ENCODE measurements at places on chromosomes 6 and 20. TPM values are rescaled to one million over a fixed set of nuclear protein-coding genes. Genes with fewer than 3 reads are reported as not detected.
A peak's percentile ranks its signal among the peaks of the same experiment; 100 is the strongest.

The ZC3H12D gene
- total RNA-seq: 39.0 TPM

DNA sequence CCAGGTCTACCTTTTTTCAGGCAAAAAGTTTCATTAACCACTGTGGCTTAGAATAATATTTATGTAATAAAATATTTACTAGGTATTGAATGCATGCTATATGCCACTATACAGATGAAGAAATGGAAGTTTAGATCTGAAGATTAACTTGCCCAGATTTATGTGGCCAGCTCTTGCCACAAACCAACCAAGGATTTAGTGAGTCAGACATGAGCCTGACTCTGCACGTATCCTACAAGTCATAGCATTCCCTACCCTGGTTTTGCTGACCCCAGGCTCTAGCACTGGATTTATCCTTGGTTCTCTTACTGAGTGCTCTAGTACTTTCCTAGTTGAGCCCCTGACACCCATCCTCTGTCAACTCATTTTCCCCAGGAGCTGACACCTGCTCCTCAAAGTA is 75.4 kb downstream of the ANKEF1 start:
- no peaks in the 10 kb centered on the region for H3K4me1 ChIP-seq
- no peak for DNase-seq
- H3K27me3 ChIP-seq: peaks cover 7% of the 10 kb centered on the region
- no peaks in the 10 kb centered on the region for H3K36me3 ChIP-seq
- no peak overlapping the region for H3K4me3 ChIP-seq
- no peak overlapping the region for H3K27ac ChIP-seq

DNA sequence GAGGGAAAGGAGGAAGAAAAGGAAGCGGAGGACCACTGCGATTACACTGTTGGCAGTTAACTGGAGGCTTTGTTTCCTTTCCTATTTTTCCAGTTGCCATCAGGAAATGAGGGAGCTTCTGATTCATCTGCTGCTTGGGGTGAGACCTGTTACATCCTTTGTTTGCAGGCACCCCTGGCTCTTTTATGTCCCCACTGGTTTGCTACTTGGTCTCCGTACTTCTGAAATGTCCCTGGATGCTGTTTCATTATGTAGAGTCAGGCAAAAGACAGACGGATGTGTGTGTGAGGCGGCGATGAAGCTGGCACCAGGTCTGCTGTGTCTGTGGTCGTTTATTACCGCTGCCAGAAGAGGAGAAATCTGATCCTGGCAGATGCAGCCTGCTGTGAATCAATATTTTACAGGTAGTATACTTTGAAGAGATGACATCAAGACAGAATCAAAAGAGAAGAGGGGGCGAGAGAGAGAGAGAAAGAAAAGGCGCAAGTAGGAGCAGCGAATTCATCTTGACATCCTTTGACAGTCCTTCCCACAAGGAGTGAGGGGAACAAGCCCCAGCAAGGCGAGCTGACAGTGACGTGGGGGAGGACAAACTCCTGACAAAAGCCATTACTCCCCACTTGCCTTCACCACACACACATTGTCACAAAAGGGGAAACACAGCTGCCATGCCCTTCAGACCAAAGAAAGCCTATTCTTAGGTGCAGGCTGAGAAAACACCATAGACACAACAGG is 145.9 kb upstream of the FBXL4 start:
- H3K27ac ChIP-seq: no peak overlapping the region
- no peaks in the 10 kb centered on the region for H3K36me3 ChIP-seq
- peaks cover 33% of the 10 kb centered on the region for H3K27me3 ChIP-seq
- no peaks in the 10 kb centered on the region for H3K4me1 ChIP-seq

The MDFI gene
- total RNA-seq: not detected

DNA sequence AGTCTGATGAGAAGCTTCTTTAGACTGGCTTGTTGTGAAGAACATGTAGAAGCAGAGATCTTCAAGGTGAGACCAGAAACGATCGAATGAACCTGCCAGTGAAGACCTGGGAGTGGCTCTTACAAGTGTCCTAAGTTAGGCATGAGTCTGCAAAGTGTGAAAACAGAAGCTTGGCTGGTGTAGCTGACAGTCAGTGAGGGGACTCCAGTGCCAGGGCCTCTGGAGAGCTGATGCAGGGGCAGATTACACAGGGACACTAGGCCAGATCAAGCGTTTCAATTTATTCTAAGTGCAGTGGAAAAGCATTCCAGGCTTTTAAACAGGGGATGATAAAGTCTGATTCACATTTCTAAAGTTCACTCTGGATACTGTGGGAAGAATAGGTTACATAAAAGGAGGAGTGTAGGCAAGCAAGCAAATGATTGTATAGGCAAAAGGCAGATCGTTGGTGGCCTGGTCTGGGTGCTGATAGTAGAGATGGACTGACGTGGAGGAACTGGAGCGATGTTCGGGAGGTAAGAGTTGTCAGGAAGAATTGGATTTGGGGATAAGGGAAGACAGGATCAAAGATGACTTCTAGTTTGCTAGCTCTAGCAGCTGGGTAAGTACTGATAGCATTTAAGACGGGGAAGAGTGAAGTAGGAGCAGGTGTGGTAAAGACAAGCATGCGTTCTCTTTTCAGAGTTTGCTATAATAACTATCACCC is 133.5 kb downstream of the MAN1A1 start:
- H3K4me1 ChIP-seq: no peaks in the 10 kb centered on the region
- H3K27ac ChIP-seq: no peak overlapping the region
- no peaks in the 10 kb centered on the region for H3K36me3 ChIP-seq

The TGM3 gene
- total RNA-seq: not detected

The PFDN4 gene
- 31.1 TPM for total RNA-seq

The C20orf141 gene
- not detected for total RNA-seq

DNA sequence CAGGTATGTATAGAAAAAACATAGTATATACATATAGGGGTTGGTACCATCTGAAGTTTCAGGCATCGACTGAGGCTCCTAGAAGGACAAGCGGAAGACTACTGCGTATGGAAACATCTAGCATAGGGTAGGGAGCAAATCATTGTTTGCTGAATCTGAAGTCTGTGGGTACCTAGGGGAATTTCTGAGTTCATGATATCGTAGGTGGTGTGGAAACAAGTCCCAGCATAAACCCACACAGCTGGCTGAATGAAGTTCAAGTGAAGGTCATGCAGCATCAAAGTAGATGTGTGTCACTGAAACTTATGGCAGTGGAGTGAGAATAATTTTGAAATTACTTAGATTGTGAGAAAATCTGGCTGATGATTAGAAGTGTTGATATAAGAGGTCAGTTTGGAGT is 39.4 kb downstream of the MAP7 start:
- peaks cover 21% of the 10 kb centered on the region for H3K4me1 ChIP-seq
- peak; percentile 49 for DNase-seq
- no peak overlapping the region for H3K27ac ChIP-seq
- H3K27me3 ChIP-seq: peaks cover 8% of the 10 kb centered on the region

DNA sequence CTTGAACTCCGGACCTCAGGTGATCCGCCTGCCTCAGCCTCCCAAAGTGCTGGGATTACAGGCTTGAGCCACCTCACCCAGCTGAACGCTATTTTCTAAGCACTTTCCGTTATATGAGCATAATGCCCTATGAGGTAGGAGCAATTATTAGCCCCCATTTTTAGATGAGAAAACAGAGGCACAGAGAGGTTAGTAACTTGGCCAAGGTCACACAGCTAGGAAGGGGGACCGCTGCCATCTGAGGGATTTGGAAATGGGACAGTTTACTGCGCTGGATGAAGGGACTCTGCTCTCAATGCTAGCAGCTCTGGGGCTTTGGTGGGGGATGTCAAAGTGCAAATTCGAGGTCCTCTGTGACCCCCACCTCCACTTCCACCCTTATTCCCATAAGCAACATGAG is 62.5 kb downstream of the BCAS4 start:
- no peaks in the 10 kb centered on the region for H3K4me1 ChIP-seq
- no peak overlapping the region for H3K4me3 ChIP-seq
- H3K36me3 ChIP-seq: no peaks in the 10 kb centered on the region
- H3K27me3 ChIP-seq: no peaks in the 10 kb centered on the region
- H3K27ac ChIP-seq: no peak overlapping the region

DNA sequence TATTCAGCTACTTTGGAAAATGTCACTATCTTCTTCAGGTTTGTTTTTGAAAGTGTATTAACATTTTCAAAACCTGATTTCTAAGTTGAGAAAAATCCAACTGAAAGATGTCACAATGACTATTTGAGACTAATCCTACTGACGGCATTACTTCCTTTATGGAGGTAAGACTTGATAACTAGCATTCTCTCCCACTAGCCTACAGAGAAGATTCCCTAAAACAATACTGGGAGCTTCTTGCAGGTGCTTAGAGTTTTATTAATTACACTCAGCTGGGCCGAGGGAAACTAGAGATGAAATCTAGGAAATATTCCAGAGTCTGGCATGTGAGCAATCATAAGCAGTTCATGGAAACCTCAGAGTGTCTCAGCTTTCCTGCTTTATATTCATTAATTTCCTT is 114.0 kb downstream of the LCA5 start:
- DNase-seq: no peak
- no peak overlapping the region for H3K4me3 ChIP-seq
- no peaks in the 10 kb centered on the region for H3K27me3 ChIP-seq
- H3K36me3 ChIP-seq: no peaks in the 10 kb centered on the region
- no peaks in the 10 kb centered on the region for H3K4me1 ChIP-seq
